Hippocampal formation (tissue), 2 donors: ENCODE measurements at places on chromosomes 2 and 18.

DNA sequence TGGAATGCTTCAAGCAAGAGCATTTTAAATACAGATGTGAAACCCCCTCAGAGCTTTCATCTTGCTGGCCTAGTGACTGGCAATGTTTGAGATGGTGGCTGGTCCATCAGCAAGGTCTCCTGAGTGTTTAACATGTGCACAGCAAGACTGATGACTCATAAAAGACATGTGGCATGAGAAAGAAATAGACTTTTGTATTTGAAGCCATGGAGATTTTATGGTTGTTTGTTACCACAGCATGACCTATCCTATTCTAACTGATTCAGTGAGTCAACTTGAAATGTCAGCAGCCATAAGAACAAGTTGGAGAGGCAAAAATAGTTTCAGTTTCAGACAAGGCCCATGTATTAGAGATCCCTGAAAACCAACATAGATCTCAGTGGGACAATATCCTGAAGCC lies 154.7 kb upstream of the LYPD1 start:
- no peak for DNase-seq

DNA sequence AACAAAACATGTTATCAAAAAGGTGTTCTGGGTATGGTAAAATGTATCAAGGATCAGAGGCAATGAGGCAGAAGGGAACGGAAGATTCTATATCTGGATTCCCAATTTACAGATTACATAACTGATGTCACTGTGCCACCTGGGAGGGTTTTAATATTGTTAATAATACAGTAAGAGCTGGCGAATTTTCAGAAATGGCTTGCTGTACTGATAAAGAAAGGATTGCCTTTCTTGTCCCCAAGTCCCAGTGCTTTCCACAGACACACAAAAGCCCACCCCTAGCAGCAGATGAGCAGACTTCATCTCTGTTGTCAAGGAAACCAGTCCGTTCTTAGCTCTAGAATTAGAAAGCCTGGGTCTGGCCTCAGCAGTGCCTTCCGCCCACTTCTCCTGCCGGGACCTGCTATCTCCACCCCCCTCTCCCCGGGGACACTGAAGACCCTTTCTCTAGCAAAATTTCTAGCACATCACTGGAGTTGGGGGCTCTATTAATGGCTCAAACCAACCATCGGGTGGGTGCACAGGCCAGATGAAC lies 34.3 kb downstream of the ADD2 start:
- no peak for DNase-seq

GRCh38 chr2:169909376-169909775 lies 82.1 kb downstream of the UBR3 start:
- no peak for DNase-seq

DNA sequence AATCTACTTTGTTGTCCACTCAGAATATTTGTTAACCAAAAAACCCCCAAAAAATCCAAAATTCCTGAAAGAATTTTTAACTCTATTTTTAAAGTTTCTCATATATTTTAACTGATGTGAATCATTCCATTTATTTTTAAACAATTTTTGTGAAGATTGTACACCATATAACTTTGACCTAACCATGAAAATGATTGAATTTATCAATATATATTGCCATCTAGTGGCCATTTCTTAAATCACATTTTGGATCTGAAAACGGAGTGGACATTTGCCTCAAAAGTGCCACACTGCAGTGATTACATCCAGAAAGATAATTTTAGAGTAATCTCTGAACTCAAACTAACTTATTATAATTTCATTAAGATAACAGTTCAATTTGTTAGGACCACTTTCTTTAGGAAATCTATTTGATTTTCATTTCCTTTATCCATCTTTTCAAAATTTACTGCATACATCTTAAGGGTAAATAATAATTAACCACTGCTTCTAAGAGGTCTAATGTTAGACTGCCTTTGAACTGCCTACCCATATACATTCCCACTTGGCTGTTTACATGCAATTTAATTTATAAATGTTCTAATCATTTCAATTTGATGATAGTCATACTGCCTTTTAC lies 71.1 kb downstream of the DSC3 start:
- peak; percentile 64 for DNase-seq

DNA sequence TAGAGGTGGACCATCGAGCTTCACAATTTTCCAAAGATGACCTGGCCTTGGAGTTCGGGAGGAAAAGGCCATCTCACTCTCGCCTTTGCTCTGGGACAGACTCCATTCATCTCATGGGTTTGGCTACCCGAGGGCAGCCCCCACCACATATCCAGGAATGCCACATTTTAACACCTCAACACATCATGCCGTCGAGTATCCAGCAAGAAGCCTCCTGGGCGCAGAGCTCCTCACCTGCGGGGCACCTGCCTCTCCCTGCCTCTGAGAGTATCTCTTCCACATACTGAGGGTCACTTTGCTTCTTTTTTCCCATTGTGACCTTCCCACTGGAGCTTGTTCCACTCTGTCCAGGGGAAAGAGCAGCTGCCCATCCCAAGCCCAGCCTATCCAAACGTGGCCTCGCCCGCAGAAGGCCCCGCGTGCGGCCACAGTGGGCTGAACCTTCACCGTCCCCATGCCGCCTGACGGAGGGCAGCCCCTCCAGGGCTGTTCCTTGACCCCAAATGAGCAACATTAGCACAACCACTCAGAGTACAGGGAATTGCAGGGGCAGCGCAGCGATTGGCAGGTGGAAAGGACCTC lies 5.5 kb upstream of the LIMS2 start:
- DNase-seq, result no peak

DNA sequence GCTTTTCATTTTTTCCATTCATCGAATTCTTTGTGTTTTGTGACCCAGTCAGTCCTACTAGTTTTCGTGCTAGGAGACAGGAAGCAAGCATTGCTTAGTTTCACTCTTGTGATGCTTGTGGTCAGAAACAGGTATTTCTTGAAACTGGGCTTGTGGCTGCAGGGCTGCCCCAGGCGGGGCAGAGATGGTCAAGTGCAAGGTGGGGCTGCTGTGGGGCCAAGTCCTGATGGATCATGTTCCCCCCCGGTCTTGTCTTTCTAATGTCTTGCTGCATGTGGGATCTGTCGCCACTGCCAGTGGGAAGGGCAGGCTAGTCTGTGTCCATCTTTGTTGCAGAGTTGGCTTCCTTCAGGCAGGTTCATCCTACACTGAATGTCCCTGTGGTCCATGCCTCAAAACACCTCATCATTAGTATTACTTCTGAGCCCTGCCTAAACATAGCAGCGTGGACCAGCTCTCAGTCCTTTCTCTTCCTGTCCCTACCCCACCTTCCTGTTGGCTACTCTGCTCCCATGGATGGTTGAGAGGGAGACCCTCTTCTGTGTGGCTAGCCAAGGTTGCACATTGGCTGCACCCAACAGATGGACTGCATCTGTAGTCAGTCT lies 38.7 kb downstream of the INPP4A start:
- DNase-seq, result no peak

DNA sequence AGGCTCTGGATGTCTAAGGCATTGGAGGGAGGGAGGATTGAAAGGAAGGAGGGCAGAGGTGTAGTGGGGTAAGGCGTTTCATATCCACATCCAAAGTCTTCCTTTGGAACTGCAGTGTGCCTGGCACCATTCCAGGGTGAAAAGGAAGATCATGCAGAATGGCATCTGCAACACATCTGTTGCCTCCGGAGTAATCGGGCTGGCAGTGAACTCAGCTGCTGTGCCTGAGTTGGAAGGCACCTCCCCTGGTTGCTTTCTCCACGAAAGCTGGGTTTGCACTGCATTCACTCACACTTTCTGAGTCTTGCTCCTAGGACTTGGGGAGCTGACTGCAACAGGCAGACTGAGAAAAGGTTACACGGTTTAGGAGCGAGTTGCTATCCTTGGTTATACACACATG lies 30.3 kb upstream of the SEC11C start:
- DNase-seq, result no peak

- peak; percentile 51 for DNase-seq
Measured at GRCh38 chr2:85066874-85067351, 66.3 kb upstream of the TCF7L1 start.

GRCh38 chr2:100126897-100127401 lies 15.4 kb downstream of the AFF3 start:
- no peak for DNase-seq

DNA sequence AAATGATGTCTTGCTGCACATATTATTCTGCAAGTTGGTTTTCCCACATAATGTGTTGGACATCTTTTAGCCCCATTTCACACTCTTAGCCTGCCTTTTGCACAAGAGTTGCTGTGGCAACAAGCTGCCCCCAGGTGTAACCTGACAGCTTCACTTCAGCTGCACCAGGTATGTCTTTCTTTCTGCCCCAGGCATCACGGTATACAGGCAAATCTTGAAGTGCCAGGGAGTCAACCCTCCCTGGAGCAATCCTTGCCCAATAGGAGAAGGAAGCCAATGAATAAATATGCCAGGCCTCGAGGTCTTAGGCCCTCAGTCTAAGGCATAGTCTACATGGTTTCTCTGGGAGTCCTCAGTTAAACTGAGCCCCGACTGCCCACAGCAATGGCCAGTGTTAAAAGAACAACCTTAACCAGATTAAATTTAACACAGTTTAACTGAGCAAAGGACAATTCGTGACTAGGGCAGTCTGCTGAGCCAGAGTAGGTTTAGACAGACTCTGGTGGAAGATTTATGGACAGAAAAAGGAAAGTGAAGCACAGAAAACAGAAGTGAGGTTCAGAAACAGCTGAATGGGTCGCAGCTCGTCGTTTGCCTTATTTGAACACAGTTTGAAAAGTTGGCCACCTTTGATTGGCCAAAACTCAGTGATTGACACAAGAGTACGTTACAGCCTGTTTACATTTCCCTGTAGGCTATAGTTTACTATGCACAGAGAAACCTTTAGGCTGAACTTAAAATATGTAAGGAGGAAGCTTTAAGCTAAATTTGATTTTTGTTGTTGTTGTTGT lies 32.0 kb upstream of the C1QL2 start:
- DNase-seq, result no peak
